Neural crest cell (in vitro differentiated cells): ENCODE measurements at places on chromosomes 16 and 17.

GRCh38 chr16:52584354-52585320, 37.7 kb upstream of the TOX3 start:
- DNase-seq = no peak

DNA sequence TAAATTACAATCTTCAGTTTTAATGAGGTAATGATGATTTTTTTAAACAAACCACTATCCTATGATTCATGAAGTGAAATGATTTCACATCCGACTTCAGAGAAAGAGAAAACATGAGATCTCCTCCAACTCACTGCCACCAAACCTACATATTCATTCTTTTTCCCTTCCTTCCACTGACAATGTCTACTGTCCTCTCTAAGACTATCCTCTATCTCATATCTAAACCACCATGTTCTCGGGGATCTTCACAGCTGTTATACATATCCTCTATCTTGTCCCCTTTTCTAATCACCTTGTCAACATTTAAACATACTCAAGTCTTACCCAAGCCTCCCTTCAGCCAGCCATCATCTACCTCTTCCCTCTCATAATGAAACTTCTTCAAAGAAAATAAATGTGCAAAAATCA, 53.5 kb downstream of the SMURF2 start:
- DNase-seq = no peak

DNA sequence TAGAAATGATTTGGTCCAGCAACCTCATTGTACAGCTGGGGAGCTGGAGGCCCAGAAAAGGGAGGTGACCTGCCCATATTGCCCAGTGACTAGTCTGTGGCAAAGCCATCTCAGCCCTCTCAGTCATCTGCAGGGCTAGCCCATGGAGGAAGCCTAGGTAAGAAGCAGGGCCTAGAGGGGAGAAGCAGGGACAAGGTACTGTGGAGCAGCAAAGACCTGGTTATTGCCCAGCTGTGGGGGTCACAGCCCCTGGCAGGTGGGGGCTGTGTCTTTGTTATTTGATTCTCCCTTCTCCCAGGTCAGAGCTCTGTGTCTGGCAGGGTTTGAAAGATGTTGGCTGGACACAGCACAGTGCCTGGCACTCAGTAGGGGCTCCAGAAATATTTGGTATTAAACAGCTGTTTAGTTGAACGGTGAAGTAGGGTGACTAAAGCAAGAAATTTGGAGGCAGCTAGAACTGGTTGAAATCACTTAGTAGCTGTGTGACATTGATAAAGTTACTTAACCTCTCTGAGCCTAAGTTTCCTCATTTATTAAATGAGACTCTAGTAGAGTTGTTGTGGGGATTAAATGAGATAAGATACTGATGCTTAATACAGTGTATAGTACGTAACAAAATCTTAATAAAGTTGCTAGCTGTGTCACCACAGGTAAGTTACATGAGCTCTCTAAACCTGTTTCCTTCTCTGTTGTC, 17.3 kb downstream of the CCR7 start:
- DNase-seq = no peak

DNA sequence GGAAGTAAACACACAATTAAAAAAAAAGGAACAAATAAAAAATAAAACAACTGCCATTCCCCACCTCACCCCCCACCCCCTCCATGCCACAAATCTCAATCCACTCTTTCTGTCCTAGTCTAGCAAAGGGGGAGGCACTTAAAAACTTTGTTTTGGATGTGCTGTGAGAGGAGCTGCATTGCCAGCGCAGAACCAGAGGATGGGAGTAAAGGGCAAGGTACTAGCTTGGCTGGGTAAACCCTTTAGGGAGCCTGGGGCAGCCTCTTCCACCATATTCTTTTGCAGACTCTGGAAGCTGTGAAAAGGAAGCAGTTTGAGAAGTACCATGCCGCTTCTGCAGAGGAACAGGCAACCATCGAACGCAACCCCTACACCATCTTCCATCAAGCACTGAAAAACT, 1.4 kb downstream of the MRPS7 start:
- no peak for DNase-seq

GRCh38 chr17:49234509-49235080, 4.0 kb upstream of the PHOSPHO1 start:
- DNase-seq = no peak

GRCh38 chr17:21678393-21679081, 13.8 kb upstream of the KCNJ18 start:
- no peak for DNase-seq

- no peak for DNase-seq
Observed at GRCh38 chr17:82020572-82021106, 2.0 kb downstream of the CENPX start.

- no peak for DNase-seq
Observed at GRCh38 chr17:8337802-8338752, 1.6 kb upstream of the ODF4 start.

DNA sequence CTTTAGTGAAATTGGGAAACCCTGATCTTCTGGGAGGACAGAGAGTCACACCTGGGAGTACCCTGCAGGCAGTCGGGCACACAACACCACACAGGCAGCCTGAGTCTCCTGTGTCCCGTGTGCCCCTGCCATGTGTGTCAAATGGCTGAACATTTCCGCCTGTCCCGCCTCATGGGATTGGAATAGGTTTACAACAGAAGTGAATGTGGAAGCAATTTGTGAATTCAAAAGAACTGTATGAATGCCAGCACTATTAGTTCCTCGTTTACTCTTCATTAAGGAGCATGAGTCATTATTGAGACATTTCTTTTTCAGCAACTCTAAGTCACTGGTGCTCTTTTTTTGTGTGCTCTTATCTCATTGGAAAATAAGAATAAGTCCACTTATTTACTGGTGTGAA, 226.5 kb downstream of the PMP22 start:
- DNase-seq = no peak

DNA sequence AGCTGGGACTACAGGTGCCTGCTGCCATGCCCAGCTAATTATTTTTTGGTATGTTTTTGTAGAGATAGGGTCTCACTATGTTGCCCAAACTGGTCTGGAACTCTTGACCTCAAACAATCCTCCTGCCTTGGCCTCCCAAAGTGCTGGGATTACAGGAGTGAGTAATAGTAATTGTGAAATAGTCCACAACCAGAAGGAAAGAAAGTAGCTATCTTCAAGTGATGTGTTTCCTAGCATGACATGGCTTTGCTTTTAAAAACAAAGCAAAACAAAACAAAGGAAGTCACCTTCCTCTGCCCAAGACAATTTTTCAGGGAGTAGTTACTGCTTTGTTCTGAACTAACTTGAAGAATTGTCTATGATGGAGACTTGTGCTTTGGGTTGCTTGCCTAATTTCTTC, 27.0 kb downstream of the ATP6V0A1 start:
- no peak for DNase-seq

DNA sequence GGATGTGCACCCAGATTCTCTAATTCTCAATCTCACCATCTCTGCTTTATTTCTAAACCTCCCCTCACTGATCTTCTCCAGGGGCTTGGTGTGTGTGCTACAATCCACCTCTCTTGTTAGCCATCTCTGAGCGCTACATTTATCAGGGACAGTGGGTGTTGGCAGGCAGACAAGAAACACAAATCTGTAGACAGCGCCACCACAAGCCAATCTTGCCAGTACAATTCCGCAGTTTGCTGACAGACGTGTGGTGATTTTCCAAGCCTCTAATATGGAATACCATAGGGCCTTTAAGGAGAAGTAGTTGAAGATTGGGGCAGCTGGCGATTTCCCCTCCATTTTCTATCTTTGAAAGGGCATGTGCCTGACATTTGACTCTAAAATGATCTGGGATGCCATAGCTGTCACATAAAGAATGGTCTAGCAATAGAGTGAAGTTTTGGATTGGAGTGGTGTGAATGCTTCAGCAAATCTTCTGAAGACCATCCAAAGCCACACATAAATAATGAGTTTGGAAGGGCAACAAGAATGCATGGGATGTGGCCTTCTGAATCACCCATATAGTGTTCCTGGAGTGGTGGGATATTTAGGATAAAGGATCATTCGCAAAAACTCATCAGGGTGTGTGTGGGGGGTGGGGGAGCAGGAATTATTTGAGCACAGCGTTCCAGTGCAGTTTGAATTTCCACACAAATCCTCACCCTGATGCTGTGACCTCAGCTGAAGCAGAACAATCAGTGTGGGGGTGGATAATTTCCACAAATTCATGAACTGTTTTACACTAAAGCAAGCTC, 12.0 kb upstream of the ANKFN1 start:
- DNase-seq = no peak

GRCh38 chr16:28538733-28539596, at the start of gene NUPR1:
Gene NUPR1 (minus strand): TSS chr16:28538974. CDS start chr16:28538907, 67 bp downstream.
- DNase-seq = no peak

DNA sequence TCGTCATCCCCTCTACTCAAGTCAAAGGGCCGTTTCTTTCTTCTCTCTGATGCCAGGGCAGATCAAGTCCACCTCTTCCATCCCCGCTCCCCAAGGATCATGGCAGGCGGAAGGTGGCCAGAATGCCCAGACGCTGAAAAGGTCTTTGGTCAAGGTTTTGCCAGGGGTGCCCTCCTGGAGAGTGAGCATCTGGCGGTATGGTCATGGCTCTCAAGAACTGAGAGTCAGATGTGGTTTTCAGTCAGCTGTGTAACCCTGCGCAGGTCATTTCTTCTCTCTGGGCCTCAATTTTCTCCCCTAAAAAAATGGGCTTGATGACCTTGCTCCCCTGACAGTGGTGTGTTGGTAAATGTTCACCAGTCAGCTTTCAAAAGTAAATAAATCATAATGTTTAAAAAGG, 12.4 kb downstream of the FOXN1 start:
- no peak for DNase-seq

GRCh38 chr17:80763293-80763867, 218.7 kb downstream of the RPTOR start:
- no peak for DNase-seq

DNA sequence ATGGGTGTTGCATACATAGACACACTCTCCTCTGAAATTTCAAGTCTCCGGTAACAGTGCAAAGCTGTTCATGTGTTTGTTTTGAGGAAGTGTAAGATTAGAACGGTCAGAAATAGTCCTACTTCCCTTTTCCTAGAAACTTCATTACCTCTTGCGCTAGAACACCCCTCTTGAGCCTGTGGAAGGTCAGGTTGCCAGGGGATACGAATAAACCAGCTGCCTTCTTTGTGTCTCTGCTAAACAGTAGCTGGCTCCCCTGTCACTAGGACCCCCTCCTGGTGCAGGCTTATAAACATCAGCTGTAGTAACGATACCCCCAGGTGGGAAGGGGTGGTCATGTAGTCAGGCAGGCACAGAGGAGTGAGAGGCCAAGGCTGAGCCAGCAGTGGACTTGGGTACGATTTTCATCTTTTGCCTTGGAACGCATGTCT, 113.4 kb upstream of the RCVRN start:
- DNase-seq = no peak

- no peak for DNase-seq
Observed at GRCh38 chr16:81229811-81230210, 8.7 kb upstream of the BCO1 start.

DNA sequence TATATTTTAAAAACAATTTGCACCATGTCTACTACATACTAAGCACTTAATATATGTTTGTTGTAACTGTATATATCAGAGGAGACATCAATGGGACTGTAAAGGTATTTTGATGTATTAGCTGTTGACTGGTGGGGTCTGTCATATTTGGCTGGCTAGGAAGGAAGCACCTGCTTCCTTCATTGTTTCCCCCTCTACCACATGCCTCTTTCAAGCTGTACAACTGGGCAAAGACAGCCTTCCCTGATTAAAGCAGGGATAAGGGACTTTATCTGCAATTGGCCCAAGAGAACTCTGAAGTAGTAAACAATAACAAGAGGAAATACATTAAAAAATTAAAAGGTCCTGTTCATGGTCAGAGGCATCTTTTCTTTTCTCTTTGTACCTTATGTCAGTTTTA, 5.5 kb upstream of the SLFN12L start:
- no peak for DNase-seq

DNA sequence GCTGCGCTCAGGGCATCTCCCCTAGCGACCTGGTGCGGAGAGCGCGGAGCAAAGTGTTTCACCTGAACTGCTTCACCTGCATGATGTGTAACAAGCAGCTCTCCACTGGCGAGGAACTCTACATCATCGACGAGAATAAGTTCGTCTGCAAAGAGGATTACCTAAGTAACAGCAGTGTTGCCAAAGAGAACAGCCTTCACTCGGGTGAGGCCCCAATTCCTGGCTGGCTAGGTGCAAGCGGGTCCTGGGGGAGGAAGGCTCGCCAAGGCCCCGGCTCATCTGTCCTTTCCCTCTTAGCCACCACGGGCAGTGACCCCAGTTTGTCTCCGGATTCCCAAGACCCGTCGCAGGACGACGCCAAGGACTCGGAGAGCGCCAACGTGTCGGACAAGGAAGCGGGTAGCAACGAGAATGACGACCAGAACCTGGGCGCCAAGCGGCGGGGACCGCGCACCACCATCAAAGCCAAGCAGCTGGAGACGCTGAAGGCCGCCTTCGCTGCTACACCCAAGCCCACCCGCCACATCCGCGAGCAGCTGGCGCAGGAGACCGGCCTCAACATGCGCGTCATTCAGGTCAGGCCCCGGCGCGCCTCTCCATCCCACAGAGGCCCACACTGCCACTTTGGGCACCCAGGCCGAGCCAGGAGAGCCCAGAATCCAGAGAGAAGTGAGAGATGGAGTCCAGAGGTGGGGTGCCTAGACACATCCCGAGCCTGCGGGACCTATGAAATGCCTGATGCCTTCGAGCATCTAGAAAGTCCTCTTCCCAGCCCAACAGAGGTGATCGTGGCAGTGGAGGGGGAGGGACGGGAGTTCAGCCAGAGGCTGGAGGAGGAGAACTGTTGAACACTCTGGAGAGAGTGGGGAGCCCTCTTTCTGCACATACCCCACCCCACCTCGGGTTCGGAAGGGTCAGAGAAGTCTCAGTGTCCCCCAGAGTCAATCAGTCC, 3.3 kb downstream of the LHX1 start:
- no peak for DNase-seq

GRCh38 chr16:86577314-86577971, 906 bp upstream of the FOXL1 start:
- no peak for DNase-seq

GRCh38 chr17:76667491-76667755, 23.9 kb upstream of the ST6GALNAC1 start:
- DNase-seq = no peak

DNA sequence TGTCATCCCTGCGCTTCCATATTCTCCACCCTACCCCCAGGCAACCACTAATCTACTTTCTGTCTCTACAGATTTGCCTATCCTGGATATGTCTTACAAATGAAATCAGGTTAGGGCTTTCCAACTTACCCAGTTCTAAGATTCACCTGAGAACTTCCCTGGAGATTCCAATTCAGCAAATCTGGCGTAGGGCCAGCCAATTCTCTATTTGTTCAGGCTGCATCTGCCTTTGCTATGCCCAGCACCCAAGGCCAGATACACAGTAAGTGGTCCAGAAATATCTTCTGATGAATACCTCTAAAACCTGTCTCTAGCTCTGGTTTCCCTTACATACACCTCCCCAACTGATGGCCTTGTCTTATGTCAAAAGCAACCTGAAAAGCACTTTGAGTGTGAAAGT, 10.4 kb upstream of the CTCF start:
- no peak for DNase-seq
